ENCODE measurements at places on chromosomes 12 and 14.

DNA sequence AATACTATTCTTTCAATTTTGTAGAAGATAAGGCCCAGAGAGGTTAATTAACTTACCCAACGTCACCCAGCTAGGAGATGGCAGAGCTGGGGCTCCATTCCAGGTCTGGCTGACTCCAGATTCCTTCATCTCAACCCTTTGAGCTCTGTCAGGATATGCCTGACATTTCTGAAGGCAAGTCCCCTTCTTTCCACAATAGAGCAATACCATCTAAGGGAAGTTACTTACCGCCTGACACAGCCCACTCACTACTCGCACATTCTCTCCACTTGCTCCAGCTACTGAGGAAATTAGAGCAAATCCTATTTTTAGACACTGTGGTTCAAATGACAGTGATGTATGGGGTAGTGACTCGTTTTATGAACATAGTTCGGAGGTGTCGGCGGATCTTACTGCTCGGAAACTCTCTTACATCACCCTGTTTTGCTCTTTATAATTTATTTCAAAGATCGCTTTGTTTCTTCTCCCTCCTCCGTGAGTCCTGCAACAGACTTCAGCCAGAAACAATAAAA is 2.0 kb upstream of the WSCD2 start:
- DNase-seq = no peak

GRCh38 chr12:81502912-81503695 is 256.0 kb downstream of the PPFIA2 start:
- no peak for DNase-seq

DNA sequence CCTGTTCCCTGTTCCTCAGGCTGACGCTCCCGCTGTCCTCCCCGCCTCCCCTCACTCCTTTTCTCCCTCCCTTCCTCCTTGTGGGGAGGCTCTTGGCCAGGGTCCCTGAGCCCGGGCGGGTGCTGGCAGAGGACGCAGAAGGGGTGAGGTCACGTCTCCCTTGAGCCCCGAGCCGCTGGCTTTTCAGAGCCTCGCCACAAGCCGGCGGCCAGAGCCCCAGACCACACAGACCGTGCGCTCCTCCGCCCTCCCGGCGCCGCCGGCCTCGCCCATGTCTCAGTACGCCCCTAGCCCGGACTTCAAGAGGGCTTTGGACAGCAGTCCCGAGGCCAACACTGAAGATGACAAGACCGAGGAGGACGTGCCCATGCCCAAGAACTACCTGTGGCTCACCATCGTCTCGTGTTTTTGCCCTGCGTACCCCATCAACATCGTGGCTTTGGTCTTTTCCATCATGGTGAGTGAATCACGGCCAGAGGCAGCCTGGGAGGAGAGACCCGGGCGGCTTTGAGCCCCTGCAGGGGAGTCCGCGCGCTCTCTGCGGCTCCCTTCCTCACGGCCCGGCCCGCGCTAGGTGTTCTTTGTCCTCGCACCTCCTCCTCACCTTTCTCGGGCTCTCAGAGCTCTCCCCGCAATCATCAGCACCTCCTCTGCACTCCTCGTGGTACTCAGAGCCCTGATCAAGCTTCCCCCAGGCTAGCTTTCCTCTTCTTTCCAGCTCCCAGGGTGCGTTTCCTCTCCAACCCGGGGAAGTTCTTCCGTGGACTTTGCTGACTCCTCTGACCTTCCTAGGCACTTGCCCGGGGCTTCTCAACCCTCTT is at the start of gene TMEM233:
TSS of gene TMEM233 (plus strand) at position 197 of the 821 bp plus-strand sequence. CDS start at position 272, 75 bp downstream.
- DNase-seq = no peak

DNA sequence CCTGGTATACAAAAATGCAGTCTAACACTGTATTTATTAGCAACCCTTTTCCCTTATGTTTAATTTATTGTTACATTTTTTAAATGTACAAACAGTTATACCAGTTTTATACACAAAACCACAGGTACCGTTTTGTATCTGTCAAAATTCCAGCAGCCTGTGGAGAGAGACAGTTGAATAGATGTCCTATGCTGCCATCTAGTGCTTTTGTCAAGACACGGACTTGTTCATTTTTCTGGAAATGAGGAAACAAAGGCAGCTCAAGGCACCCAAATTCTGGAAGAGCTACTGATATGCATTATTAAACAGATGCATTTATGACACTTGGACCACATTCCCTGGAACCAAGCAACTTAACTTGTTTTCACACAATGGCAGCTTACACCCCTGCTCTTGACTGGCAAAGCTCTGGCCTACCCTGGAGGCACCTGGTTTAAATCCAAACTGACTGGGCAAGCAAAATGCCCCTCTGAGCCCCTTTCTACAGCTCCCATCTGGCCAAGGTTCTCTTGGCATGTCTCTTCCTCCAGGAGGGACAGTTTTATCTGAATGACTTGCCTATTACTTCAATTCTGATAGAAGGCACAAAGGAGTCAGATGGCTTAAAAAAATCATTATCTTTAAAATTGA is 286.9 kb upstream of the PRKD1 start:
- DNase-seq = no peak

- DNase-seq = no peak
Observed at GRCh38 chr12:75834591-75834990, 197.0 kb downstream of the PHLDA1 start.

DNA sequence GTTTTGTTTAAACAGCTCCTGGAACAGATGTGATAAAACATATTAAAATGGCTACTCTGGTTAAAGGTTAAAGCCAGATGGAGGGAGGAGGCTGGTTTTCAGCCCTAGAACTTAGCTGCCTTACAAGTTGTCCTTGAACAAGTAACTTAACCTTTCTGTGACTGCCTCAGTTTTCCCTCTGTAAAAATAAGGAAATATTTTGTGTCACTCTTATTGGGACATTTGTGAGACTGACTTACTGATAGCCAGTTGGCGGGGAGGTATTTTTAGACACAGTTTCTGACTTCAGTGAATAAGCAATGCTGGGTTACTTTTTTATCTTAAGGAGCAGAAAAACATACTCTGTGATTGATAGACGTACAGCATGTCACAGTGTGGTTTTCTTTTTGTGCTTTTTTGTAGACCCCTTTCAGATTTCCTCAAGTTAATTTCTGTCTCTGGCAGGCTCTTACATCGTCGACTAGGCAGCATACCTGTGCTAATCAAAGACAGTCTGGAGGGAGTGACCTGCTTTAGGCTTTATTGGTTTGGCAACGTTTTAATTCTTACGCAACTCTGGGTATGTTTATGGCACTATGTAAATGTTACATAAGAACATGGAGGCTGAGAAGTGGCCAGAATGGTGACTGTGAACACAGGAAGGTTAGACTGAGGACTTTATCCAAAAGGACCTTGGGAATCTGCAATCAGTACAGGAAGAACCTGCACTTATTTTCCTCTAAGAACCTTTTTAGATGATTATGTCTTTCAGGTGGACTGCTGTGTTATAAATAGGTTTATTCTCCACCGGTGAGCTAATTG is 3.3 kb downstream of the ACVR1B start:
- DNase-seq = no peak

- DNase-seq = no peak
Observed at GRCh38 chr12:26963413-26963812, 25.1 kb downstream of the FGFR1OP2 start.
